ENCODE measurements at places on chromosomes 3 and 15.

GRCh38 chr3:20747741-20748140 lies 561.7 kb upstream of the SGO1 start:
- DNase-seq = no peak

DNA sequence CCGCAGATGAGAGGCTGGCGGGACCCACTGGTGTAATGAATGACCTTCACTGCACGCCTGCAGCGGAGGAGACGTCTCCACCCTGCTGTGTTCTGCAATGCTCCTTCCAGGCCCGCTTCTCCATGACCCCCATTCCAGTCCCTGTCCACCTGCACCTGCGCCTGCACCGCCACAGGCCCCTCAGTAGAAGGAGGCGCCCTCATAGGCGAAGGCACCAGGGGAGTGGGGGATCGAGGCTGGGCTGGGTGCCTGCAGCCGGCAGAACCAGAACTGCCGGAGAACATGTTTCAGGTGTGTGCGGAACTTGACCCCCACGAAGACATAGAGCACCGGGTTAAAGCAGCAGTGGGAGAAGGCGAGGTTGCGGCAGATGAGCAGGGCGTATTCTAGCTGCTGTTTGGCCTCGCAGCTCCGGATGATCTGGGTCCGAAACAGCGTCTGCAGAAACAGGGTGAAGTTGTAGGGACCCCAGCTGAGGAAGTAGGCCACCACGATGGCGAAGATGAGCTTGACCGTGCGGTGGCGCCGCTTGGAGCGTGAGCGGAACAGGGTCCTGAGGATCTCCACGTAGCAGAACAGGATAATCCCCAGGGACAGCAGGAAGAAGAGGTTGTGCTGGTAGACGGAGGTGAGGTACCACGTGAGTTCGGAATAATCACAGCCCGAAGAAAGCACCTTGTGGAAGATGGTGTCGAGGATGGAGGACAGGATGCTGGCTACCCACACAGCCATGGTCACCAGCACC lies 6.3 kb downstream of the XCR1 start:
- DNase-seq = no peak

DNA sequence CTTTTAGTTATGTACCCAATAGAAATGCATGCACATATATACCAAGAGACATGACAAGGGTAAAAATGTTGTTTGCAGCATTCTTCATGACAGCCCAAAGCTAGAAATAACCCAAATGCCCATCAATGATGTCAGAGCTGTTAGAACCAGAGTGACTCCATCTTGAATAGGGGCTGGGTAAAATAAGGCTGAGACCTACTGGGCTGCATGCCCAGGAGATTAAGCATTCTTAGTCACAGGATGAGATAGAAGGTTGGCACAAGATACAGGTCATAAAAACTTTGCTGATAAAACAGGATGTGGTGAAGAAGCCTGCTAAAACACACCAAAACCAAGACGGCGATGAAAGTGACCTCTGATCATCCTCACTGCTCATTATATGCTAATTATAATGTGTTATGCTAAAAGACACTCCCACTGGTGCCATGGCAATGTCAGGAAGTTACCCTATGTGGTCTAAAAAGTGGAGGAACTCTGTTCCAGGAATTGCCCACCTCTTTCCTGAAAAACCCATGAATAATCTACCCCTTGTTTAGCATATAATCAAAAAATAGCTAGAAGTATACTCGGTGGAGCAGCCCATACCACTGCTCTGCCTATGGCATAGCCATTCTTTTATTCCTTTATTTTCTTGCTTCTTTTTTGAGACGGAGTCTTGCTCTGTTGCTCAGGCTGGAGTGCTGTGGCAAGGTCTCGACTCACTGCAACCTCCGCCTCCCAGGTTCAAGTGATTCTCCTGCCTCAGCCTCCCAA lies 32.9 kb downstream of the ZBTB11 start:
- no peak for DNase-seq

GRCh38 chr3:46482632-46483350 lies 15.0 kb upstream of the RTP3 start:
- no peak for DNase-seq

DNA sequence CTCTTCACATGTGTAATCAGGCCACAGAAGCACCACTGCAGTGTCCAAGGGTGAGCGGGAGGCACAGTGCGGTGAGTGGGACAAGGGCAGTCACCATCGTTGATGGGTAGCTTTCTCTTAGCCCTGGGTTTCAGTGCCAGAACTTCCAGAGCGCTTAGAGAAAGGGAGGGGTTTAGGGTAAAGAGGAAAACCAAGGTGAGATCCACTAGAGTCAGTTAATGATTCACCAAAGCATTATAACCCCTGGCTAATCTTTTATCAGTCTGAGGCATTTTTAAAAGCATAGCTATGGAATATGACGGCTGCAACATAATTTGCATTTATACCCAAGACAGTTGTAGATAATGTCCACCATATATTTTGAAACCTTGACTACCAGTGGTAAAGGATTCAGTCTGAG lies 94.8 kb downstream of the SHQ1 start:
- no peak for DNase-seq

DNA sequence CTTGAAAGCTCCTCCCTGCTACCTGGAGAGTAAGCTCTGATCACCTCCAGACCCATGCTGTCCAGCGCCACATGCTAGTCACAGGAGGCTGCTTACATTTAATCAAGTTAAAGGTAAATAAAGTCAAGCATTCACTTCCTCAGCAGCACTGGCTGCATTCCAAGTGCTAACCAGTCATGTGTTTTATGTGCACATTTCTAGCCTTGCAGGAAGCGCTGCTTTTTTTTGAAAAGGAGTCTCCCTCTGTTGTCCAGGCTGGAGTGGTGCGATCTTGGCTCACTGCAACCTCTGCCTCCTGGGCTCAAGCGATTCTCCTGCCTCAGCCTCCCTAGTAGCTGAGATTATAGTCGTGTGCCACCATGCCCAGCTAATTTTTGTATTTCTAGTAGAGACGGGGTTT lies 279.2 kb downstream of the GABRG3 start:
- DNase-seq = no peak

GRCh38 chr3:172591876-172592771 lies 68.9 kb upstream of the TNFSF10 start:
- DNase-seq = no peak

Measured in pons (tissue), 1 donor.